ENCODE measurements at places on chromosomes 2 and 18.

DNA sequence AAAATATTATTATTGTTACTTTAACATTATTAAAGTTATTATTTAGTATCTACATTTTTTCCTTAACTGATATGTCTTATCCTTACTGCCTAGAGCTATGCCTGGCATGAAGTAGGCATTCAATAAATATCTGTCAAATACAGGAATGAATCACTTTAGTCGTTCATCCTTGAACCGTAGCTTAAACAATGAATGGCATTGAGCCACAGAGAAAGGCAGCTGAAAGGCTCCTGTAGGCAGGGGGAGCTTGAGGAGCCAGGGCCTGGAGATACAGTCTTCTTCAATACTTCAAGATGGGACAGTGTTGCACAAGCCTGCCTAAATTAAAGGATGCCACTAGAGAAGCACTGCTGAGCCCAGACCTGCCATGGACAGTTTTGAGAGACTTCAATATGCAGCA lies 22.5 kb downstream of the CYRIA start:
- DNase-seq: no peak

DNA sequence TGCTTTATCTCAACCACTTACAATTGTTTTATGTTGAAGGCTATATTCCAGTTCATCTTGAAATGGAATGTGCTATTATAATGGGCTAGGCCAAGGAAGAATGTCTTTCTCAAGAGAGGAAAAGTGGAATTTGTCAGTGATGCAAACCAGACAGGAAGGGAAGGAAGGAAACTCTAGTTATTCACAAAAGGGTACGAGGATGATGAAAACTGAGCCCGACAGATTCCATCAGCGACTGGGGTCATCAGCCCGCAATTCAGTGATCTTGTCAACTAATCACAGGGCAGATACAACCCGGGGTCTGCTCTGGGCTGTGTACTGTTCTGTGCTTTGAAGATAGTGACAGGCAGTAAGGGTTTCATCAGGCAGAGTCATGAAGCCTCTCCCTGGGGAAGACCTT lies 23.4 kb upstream of the LYPD6 start:
- no peak for DNase-seq

DNA sequence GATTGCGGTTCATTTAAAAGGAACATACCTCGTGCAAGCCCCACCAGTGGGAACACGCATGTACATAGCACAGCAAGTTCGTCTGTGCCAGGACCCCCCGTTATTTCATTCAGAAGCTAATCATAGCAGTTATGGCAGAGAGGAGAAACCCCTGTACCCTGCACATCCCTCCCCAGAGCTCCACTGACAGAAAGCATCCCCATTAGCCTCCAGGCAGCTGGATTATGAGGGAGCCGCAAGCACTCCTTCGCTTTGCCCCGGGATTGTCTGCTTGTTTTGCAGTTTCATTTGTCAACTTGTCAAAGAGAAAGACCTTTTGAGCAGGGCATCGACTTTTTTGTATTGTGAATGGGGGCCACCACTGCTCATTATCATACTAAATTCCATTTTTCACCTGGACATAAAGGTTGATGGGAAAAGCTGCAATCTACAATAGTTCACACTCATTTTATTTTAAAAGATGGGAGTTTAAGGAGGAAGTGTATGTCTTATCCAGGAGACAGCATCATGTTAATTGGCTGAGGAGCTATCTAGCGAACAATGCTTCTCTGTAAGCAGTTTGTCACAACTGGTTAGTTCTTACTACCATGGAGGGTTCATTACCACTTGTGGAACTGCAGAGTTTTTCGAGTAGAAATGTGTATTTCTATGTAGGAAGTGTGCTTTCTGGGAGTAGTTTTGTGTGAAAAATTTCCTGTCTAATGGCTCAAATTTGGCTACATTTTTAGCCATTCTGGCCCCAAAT lies 255.3 kb downstream of the THSD7B start:
- DNase-seq: no peak

DNA sequence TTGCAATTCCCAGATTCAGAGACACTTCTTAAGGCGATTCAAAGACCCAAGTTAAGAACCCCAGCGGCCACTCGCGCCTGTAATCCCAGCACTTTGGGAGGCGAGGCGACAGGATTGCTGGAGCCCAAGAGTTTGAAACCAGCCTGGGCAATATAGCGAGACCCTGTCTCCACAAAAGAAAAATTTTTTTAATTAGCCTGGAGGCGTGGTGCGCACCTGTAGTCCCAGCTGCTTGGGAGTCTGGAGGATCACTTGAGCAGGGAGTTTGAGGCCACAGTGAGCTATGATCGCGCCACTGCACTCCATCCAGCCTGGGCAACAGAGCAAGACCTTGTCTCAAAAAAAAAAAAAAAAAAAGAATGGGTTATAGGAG lies 585 bp upstream of the ANAPC1 start:
- peak; percentile 52 for DNase-seq

DNA sequence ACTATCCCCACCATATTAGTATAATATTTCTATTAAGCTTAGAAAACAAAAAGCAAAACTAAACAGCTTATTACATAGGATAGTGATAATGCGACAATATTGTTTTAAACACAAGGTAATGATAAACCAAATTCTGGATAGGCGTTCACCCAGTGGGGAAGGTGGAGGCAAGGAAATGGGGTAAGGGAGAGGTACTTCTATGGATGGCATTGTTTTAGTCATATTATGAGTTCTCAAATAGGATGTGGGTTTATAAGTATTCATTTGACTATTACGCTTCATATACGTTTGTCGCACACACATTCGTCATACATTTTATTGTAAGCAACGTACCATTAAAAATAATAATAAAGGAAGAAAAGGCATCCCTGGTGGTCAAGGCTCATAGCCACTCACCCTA lies 88.8 kb upstream of the DNMT3A start:
- DNase-seq: no peak
